Articular chondrocyte of knee joint (primary cell): ENCODE measurements at places on chromosomes 6 and 20. TPM values are rescaled to one million over a fixed set of nuclear protein-coding genes. Genes with fewer than 3 reads are reported as not detected.

The SLC2A4RG gene
- 33.6 and 34.5 TPM in 2 replicates for total RNA-seq

The CST7 gene
- not detected in 2 replicates for total RNA-seq

The ATP6V1G2 gene
- total RNA-seq, result 3.4 and 3.5 TPM in 2 replicates

The ALDH5A1 gene
- 3.9 and 5.0 TPM in 2 replicates for total RNA-seq
